ENCODE measurements at places on chromosomes 7 and 10.

DNA sequence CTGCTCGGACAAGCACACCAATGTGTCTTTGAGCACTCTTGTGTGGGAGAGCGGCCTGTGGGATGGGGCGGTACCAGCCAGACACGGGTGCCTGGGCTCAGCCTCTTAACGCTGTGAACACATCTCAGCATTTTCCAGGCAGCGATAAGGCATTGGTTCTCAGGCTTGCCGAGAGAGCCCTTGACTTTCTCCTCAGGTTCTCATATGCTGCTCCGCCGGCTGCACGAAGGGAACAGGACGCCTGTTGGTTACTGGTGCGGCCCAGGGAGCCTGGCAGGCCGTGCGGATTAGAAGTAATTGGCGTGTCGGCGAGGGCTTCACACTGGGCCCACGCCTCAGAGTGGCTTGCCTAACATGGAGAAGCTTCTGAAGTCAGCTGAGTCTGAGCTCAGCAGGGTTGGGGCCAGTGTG, 456.7 kb upstream of the FOXK1 start:
- DNase-seq = no peak

- DNase-seq = no peak
These were observed 520.2 kb downstream of the PTPRN2 start for GRCh38 chr7:158067219-158067930.

- no peak for DNase-seq
These were observed 73.3 kb upstream of the MYL10 start for GRCh38 chr7:101702362-101702850.

DNA sequence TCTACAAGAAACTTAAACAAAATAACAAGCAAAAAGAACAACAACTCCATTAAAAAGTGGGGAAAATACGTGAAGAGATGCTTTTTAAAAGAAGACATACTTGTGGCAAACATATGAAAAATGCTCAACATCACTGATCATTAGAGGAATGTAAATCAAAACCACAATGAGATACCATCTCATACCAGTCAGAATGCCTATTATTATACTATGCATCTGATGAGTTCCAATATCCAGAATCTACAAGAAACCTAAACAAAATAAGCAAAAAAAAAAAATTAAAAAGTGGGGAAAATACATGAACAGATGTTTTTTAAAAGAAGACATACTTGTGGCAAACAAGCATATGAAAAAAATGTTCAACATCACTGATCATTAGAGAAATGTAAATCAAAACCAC, 29.6 kb upstream of the AKR1C3 start:
- DNase-seq = no peak

- no peak for DNase-seq
These were observed 157.2 kb downstream of the ARHGAP12 start for GRCh38 chr10:31771331-31771831.

DNA sequence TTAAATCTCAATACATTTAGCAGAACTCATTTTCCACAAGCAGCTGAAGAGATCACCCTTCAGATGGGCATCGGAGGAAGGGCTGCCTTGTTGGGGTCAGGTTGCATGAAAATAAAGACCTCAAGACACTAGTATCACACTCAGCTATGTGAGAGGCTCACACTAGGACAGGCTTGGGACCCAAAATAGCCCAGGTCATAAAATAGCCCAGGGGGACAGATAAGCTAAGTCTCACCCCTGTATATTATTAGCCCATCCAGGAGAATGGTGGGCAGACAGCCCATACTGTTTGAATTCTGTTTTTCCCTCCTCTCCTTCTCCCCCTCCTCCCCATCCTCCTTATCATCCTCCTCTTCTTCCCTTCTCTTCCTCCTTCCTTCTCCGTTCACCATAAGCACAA, 415.1 kb upstream of the C7orf33 start:
- DNase-seq = no peak

- DNase-seq = peak; percentile 79
These were observed 704 bp downstream of the ZNRF2 start for GRCh38 chr7:30285067-30285535.

- no peak for DNase-seq
These were observed 34.7 kb upstream of the KMT2E start for GRCh38 chr7:104979167-104979841.

DNA sequence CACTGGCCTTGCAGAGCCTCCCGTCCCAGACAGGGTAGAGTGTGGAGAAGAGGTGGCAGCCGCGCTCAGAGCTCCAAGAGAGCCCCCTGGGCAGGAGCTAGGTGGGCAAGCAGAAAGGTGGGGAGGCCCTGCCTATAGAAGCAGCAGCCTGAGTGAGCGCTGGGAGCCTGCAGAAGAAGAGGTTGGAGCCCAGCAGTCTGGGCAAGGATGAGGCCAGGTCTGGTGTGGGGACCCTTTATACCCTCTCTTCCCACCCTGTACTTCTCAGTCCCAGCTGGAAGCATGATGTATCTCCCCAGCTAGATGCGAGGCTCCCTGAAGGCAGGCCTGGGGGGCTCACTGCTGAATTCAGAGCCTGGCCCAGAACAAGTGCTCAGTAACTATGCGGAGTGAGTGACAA, 44.5 kb upstream of the ZMIZ1 start:
- no peak for DNase-seq

DNA sequence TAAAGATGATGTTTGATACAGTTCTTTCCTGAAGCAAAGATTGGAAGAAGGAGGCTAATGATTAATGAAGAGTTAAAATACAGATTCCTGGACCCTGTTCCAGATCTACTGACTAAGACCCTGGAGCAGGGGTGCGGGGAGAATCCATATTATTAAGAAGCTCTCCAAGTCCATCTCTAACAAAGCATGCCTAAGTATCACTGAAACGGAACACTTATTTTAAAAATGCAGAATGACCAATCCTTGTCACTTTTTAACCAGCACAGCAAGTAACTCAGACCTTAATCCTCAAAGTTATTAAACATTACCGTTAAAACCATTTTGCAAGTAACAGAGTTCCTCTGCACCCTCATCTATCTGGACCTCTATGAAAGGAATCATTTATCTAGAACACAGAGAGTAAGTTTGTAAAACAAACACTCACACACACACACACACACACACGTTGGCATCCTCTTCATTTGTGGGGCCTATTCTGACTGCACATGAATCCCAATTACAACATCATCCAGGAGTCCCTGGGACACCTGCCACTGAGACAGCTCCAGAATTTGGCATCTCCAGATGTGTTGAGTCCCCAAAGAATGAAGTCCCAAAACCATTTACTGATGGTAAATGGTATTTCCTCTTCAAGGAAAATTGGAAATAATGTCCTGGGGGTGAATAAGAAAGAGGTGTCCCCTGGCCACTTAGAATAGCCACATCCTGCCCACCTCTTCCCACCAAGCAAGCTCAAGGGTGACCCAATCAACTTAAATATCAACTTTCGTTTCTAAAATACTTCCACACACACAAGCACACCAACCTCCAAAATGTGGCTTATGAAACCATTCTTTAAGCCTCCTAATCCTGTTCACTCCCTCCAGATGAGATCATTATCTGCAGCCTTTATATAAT, 117.5 kb downstream of the PARD3 start:
- no peak for DNase-seq

DNA sequence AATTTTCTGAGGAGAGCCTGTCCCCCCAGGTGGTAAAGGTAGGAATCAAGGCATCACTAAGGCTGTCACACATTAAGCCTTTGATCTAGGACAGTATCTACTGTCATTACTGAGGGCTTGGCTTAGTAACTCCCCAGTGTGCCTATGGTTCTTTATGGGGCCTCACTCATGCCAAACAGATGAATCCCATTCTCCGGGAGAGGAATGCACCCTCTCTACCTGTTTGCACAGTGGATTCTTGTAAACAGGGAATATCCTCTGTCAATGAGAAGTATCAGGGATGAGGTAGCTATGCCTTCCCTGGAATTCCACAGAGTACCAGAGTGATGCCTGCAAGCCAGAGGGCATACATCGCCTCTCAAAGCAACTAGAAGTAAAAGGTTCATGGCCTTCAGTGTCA, 3.9 kb upstream of the CPN1 start:
- DNase-seq = no peak

- no peak for DNase-seq
These were observed 147.1 kb downstream of the LRRC4 start for GRCh38 chr7:127884066-127884559.

DNA sequence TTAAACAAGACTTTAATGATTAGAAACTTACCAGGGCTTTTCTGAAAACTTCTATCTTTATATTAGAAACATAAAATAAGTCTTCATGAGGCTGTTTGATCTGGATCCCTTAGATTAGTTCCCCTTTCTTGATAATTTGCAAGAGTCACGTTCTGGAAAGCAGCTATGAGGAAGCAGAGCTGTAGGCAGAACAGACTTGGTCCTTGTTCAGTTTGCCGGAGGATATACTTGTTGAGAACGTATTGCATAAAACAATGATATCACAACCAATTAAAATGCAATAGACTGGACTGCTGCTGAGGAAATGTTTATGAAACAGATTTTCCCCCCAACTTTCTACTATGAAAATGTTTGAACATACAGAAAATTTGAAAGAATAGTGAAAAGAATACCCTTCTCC, 2.8 kb downstream of the SAMD9L start:
- no peak for DNase-seq

DNA sequence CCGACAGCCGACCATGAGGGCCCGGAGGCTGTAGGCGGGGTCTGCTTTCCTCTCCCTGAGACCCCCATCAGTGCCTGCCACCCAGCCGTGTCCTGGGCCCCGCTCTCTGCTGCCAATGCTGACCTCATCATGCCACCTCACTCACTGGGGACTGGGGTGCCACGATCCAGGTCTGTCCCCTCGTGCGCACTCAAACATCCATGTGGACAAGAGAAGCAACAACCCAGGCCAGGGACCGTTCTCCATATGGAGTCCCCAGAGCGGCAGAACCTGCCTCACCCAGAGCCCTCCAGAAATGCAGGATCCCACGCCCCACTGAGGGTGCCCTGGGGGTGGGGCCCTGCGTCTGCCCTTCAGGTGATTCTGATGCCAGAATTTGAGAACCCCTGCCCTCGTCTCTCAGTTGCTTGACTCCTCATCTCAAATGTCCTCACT, 210.0 kb upstream of the PPP2R2D start:
- no peak for DNase-seq

DNA sequence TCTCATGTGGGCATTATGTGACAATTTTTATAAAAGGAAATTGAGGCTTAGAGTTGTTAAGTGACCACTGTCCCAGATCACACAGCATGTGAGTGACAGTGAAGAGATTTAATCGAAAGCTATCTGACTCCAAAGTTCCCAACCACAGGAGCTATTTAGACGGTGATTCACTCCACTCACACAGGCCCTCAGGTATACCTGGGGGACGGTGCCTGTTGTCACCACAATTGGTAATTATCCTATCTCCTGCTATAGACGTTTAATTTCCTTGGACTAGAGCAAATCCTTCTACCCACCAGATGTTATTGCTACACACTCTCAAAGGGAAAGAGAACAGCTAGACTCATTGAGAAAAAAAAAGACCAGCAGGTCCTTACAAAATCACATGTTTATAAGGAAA, 145.5 kb downstream of the KLF6 start:
- DNase-seq = no peak

DNA sequence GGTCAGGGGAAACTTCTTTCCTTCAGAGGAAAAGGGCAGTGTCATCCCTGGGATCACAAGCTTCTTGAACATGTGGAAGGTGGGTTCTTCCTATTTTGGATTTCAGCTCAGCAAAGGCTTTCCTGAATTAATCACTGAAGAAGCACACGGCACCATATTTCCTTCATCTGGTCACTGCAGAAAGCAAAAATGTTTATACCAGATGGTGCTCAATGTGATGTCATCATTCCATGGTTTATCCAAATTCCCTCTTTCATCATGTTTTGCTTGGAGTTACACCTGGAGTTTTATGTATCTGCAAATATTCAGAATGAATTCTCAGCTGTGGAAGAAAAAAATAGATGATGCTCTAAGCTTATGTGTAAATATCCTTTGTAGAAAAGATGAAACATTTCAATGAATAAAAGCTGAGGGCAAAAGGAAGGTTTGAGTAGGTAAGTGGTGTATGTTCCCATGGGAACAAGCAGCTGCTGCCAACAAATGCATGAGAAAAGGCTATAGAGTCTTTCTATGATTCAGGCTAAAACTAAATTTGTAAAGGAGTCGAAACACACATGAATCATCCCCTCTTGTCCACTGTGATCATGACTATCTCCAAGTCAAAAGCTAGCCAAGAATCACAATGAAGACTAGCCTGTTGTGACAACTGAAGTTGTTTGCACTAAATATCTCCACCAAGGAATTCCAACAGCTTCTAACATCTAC, 26.9 kb upstream of the BPGM start:
- DNase-seq = no peak

GRCh38 chr10:125557801-125558505, 125.0 kb downstream of the TEX36 start:
- no peak for DNase-seq

- no peak for DNase-seq
These were observed 24.9 kb downstream of the FOXL3 start for GRCh38 chr7:314853-315252.

GRCh38 chr7:17123020-17123419, 175.4 kb upstream of the AHR start:
- no peak for DNase-seq

DNA sequence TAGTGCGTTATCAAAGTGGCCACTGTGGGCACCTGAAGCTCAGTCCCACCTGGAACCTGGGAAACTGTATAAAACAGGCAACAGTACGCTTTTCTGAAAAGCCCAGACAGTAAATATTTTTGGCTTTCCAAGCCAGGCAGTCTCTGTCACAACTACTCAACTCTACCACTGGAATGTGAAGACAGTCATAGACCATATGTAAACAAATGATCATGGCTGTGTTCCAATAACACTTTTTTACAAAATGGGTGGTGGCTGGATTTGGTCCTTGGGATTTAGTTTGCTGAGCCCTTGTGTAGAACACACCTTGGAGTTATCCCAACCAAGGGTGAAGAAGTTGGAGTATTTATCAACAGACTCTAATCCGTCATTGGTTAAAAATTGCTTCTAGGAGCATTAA, 259.9 kb downstream of the SKIDA1 start:
- DNase-seq = no peak

- no peak for DNase-seq
These were observed 552.5 kb upstream of the MBL2 start for GRCh38 chr10:53325066-53325465.

DNA sequence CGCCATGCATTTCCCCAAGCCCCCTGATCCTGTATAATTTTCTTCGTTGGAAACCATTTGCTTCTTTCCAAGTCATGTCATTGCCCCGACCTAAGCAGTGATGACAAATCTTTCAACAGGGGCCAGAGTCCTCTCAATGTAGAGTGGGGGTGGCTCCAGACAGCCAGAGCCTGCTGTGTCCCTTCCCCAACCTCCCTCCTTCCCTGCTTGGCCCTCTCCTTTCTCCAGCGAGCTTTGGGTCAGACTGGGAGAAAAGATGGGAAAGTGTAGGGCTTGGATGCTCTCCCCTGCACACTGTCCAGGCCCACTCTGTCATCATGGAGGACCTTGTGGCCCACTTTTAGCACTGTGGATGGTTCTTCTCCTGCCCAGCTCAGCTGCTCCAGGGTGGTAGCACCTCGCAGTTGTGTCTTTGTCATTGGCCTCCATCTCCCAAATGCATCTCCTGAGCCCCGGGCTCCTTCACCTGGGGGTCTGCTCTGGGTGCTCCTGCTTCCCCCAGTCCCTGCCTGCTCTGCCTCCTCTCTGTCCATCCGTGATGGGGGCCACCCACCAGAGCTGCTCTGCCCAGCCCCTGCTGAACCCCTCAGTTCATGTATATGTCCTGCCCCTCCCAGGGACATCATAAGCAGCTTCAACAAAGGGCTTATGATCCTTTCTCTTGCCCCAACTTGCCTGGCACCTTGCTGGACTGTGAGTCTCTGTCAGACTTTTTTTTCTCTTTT, 37.5 kb downstream of the BTBD16 start:
- DNase-seq = no peak
